Mesangial cell (primary cell): ENCODE measurements at places on chromosomes 5 and 9. TPM values are rescaled to one million over a fixed set of nuclear protein-coding genes. Genes with fewer than 3 reads are reported as not detected.

LCN9 gene
- total RNA-seq: not detected in 2 replicates

SAPCD2 gene
- 3.5 and 52.6 TPM in 2 replicates for total RNA-seq

SOHLH1 gene
- total RNA-seq: not detected in 2 replicates

DOCK8 gene
- 0.49 and 2.8 TPM in 2 replicates for total RNA-seq

FIBCD1 gene
- 0.49 and 5.3 TPM in 2 replicates for total RNA-seq

HACD4 gene
- 2.1 and 2.4 TPM in 2 replicates for total RNA-seq

CDC20B gene
- total RNA-seq: not detected in 2 replicates

AK8 gene
- 0.49 and 2.4 TPM in 2 replicates for total RNA-seq

NREP gene
- total RNA-seq: 76.6 and 307 TPM in 2 replicates
